ENCODE measurements at places on chromosomes 6 and 20. TPM values are rescaled to one million over a fixed set of nuclear protein-coding genes. Genes with fewer than 3 reads are reported as not detected.

The TSBP1 gene
- total RNA-seq, result not detected

DNA sequence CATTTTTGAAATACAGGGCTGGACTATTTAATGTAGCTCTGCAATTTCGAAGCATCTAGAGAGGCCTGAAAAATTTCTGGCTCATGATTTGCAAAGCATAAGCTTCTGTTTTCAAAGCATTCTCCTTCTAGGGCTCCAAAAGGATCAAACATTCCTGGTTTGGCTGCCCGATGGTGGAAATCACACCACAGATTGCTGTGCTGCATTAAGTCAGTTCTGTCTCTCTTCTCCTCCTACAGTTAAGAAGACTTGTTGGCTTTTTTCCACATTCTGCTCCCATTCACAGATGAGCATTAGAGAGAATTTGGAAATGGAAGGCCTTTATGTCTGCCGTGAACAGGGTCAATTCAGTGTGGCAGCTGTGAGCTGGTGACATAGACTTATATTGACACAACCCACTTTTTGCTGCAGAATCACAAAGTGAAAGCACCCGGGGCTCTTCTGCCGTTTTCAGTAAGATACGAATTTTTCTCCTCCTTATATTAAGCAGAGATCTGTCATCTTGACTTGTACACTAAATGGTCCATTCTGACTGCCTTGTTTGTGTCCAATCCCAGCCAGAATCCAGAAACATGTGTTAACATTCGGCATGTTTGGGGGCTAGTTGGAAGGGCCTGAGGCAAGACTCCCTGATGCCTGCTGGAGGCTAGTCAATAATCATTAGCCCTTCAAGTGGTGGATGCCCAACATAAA, 330.8 kb upstream of the DEFB112 start:
- DNase-seq, result no peak

The HRH3 gene
- total RNA-seq, result not detected

- no peak for DNase-seq
These were observed 22.4 kb downstream of the MANEA start for GRCh38 chr6:95599706-95600105.

DNA sequence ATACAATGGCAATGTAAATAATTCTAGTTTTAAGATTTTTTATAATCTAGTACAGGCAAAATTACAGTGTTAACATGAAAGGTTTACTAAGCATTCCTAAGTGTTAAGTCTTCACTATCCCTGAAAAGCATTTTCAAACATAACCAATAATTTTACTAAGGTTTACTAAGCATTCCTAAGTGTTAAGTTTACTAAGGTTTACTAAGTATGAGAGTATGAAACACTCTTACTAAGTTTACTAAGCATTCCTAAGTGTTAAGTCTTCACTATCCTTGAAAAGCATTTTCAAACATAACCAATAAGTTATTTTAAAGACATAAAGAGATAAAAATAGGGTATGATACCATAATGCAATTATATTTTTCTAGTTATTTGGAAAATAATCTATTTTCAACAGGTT, 82.6 kb downstream of the PRSS35 start:
- no peak for DNase-seq

DNA sequence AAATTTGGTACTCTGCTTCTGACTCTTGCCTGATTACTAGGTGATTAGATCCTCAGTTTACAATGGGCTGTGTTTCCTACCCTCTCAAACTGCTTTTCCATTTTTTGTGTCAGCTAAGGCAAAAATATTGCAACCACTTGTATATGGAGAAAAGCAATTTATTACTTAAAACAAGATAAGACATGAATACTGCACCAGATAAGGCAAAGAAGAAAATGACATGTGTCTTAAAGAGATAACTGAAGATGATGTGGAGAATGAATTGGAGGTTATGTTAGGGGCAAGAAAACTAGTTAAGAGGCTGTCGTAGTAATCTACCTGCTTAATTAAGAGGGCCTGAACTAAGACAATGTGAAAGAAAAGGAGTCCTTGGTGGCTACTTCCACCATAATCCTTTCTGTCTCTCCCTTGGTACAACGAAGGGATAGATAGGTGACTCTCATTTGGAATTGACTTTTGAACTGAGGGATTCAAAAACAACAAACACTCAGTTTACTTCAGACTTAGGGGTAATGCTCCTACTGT, 16.3 kb upstream of the REV3L start:
- DNase-seq, result no peak

DNA sequence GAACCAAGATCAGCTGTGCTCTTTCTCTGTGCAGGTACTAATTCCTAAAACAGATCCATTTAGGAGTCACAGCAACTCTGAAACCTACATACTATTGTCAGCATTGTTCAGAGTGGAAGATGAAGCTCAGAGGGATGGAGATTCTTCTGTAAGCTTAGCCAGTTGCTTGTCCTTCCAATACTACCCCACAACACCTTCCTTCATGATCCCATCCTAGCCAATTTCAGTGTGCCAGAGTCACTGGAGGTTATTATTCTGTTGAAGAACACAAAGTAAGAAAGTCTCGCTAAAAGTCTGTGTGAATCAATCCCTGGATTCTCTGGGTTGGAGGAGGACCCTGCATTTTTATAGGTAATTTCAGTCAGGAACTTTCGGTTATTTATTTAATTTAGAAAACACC, 2.3 kb downstream of the POPDC3 start:
- no peak for DNase-seq

- no peak for DNase-seq
These were observed 705.7 kb upstream of the SLC35B3 start for GRCh38 chr6:9140951-9141460.

GRCh38 chr20:61949714-61950640, 115.7 kb downstream of the TAF4 start:
- DNase-seq, result peak; percentile 59

The TMEM170B gene
- total RNA-seq, result 4.2 TPM

DNA sequence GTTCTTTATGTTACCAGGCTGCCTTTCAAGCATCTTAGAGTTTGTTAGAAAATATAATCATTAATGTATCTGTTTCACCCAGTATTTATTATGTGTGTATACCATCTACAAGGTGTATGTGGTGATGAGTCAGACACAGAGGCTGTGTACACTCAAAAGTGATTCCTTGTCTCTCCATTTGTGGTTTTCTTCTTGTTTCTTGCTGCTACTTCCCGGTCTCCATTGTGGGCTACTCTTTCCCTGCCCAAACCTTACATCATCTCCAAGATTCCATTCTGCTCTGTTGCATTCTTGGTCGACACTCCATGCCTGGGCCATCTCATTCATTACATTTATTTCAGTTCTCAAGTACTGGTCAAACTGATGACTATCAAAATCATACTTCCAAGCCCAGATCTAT, 182.2 kb upstream of the STXBP5 start:
- DNase-seq, result no peak

The SLC17A1 gene
- not detected for total RNA-seq

DNA sequence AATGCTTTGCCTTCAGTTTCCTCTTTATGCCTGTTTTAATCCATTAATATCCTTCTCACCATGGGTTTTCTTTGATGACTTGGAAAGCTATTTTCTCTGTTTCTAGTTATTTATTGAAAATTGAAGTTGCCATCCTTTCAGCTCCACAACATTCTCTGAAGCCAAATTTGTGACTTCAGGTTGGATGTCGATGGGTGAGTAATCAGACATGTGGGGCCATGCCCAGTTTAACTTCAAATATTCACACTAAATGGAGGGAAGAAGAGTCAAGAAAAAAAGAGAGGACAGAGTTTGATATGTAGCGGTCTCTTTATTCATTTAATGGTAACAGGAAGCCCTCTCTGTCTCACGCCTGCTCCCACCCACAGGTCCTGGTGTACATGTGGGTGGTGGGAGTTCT, 89.1 kb upstream of the RIPOR2 start:
- no peak for DNase-seq

The MOXD1 gene
- 1.6 TPM for total RNA-seq

DNA sequence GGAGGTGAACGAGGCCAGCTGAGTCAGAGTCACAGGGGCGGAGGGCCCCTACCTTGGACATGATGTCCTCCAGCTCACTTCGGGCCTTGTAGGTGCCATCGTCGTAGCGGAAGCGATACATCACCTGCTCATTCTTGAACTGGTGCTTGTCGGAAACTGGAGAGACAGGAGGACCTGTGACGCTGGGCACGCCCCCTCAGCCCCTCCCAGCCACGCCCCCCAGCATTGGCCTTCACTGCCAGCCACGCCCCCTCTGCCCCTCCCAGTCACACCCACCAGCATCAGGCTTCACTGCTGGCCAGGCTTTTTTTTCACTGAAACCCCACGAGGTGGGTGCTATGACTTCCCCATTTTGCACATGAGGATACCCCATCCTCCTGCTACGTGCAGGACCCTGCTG, 148.2 kb downstream of the PREX1 start:
- no peak for DNase-seq

- DNase-seq, result no peak
These were observed 41.5 kb downstream of the APCDD1L start for GRCh38 chr20:58473453-58474425.

DNA sequence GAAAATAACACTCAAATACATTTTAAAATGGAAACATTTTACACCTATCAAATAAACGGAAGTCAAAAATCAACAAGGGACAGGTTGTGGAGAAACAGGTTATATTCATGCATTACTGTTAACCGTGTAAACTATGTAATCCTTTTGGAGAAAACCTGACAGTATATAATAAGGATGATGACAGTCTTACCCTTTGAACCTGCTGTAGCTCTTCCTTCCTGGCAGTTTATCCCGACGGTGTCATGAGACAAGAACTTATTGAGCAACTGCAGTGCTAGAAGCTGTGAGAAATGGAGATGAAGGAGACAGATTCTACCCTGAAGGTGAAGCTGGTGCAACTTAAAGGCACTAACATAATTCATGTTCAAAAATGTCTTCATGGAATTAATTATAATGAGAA, 76.7 kb downstream of the PLEKHG1 start:
- no peak for DNase-seq

DNA sequence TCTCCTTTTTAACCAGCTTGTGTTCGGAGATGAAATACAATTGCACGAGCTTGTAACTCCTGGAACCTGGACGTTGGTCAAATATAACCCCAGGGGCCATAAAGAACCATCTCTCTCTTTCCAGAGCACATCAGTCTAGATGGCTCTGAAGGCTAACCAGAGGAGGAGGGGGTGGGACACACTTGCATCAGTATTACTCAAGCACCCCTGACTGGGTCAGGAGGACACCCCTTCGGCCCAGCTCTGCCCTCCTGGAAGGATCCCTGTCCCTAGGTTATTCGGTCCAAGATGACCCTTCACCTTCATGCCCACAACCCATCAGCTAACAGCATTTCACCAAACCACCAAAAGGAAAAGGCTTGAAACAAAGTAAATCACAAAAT, 67.1 kb downstream of the FYN start:
- no peak for DNase-seq

DNA sequence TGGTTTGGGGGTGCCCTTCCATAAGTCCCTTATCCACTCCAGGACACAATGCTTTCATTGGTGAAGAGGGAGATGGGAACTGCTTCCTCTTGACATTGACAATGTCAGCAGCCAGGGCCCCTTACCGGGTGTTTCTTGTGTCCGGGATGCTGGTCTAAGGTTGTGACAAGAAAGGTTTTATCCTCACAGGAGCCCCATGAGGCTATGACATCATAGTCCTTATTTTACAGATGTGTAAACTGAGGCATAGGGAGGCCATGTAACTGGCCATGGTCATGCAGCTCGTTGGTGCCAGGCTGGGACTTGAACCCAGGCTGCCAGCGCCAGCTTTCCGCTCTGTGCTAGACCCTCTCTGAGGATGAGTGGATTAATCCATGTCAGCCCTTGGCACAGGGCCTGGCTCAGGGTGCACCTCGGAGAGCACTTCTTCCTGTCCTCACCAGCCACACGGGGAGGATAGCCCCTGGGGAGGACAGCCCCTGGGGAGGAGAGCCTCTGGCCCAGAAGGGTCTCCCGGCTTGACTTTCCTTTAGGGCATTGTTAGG, 157.3 kb downstream of the SYCP2 start:
- peak; percentile 17 for DNase-seq

GRCh38 chr20:58447511-58448391, 58.7 kb downstream of the VAPB start:
- DNase-seq, result no peak

The FAM83B gene
- total RNA-seq, result 0.11 TPM

- no peak for DNase-seq
These were observed 95.3 kb downstream of the CLVS2 start for GRCh38 chr6:123091091-123091895.

DNA sequence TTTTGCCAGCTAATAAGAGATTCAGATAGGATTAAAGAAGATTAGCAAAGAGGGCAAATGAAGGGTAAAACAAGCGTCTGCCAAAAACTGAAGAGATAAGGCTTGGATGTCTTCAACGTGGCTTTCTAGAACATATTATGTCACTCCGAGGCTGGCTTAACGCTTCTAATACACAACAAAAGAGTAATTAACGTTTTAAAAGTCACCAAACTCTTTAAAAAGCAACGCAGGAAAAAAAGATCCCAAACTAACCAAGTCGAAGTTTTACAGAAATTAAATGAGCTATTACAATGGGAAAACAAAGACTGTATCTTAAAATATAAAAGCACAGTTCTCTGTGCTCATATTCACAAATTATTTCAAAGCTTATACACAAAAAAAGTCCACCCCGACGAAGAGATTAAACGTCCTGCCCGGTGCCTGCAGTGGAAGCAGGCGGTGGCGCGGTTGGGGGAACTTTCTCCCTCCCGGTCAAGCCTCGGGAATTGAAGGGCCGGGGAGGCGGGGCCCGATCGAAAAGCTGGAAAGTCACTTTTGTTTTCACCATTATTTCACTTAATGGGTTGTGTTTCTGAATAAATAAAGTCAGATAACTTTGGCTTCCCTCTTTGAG, 1.2 kb downstream of the MAK start:
- DNase-seq, result no peak

The LKAAEAR1 gene
- not detected for total RNA-seq

GRCh38 chr6:137210903-137211302, 8.3 kb downstream of the IFNGR1 start:
- DNase-seq, result no peak

DNA sequence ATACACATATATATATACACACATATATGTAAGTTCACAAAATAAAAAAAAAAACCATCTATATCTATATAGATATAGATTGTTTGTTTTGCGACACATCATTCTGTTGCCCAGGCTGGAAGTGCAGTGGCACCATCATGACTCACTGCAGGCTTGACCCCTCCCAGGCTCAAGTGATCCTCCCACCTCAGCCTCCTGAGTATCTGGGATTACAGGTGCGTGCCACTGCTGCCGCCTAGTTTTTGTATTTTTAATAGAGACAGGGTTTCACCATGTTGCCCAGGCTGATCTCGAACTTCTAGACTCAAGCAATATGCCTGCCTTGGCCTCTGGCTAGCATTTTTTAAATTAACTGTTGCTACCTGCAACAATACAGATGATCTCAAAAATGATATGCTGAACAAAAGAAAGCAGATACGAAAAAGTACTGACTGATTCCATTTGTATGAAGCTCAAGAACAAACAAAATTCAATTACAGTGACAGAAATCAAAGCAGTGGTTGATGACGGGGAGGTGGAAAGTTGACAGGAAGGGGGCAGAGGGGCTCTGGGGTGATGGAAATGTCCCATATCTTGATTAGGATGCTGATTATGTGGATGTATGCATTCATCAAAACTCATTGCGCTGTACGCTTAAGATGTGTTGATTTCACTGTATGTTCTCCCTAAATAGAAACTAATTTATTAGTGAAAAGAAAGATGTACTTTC, 49.6 kb downstream of the ATXN1 start:
- DNase-seq, result no peak

The RAB44 gene
- total RNA-seq, result 0.11 TPM

- DNase-seq, result no peak
These were observed 58.6 kb upstream of the GCLC start for GRCh38 chr6:53603386-53604116.

The NFATC2 gene
- 4.3 TPM for total RNA-seq
